ENCODE measurements at places on chromosomes 1 and 21.

DNA sequence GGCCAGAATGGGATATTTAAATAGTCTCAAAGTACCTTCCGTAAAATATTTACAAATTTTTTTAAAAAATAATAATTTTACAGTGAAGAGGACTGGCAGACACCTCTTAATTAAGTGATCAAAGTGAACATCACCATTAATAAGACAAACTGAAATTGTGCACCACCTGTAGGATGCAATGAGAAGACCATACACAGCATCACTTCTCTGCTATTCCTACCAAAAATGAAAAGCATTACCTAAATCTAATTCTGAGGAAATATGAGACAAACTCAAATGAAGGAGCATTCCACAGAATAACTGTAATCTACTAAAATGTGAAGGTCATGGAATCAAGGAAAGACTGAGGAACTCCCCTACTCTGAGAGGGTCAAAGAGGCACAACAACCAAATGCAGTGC is 68.2 kb upstream of the PRDX6 start:
- no peak for DNase-seq

- DNase-seq: no peak
These were observed 1.5 kb downstream of the TRIM62 start for GRCh38 chr1:33180226-33180910.

DNA sequence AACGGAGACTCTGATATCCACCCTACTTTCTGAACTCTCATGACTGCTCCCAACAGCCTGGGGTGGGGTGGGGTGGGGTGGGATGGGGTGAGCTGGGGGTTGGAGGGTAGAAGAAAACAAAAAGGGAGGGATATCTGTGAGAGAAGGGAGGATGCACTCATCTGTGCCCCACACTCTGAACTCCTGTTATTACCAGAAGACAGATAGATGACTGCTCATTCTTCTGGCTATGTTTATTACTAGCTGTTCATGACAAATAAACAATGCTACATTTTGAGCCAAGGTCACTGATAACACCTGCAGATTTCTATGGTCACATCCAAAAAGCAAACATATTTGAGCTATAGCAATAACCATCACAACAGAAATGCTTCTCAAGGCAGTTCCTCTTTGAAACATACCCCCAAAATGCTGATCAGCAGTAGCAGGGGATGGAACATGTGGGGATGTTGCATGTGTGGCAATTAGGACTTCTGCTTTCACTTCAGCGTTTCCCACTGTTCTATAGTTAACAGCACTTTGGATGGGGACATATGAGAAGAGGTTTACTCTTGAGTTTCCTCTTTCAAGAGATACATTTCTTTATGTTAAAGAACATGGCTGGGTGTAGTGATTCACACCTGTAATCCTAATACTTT is 43.3 kb downstream of the GPR3 start:
- peak; percentile 35 for DNase-seq

GRCh38 chr1:115677182-115677555 is 35.4 kb downstream of the VANGL1 start:
- no peak for DNase-seq

DNA sequence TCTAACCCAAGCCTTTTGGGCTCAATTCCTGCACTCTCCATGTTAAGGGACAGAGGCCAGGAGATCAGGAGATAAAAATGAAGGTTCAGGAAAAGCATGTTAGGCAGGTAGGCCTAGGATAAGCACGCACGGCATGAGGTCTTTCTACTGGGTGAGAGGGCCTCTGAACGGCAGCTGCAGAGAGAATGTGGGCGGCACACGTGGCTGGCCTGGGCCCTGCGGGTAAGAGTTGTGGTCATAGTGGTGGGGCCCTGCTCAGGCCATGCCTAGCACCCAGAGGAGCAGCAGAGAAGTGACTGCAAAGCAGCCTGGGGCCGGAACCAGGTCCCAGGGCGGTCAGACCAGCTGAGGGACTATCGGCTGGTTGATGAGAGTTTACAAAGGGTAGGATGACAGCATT is 7.5 kb upstream of the FOXO6 start:
- DNase-seq: no peak

GRCh38 chr1:10878469-10878868 is 82.0 kb upstream of the CASZ1 start:
- DNase-seq: no peak

- DNase-seq: no peak
These were observed 38.6 kb downstream of the GADD45A start for GRCh38 chr1:67723620-67724019.
